ENCODE measurements at places on chromosomes 5 and 9. TPM values are rescaled to one million over a fixed set of nuclear protein-coding genes. Genes with fewer than 3 reads are reported as not detected.

DNA sequence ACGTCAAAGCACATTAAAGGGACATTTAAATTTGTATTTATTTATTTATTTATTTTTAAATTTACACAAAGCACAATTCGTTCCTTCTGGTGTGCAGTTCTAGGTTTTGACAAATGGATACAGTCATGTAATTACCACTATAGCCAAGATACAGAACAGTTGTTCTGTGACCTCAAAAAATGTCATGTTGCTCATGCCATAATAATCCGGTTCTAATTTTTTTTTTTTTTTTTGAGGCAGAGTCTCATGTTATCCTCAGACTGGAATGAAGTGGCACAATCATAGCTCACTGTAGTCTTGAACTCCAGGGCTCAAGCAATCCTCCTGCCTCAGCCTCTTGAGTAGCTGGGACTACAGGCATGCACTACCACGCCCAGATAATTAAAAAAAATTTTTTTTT, 7.8 kb downstream of the IGFBPL1 start:
- DNase-seq, result no peak

The ST8SIA4 gene
- polyA plus RNA-seq, result 7.6 TPM

DNA sequence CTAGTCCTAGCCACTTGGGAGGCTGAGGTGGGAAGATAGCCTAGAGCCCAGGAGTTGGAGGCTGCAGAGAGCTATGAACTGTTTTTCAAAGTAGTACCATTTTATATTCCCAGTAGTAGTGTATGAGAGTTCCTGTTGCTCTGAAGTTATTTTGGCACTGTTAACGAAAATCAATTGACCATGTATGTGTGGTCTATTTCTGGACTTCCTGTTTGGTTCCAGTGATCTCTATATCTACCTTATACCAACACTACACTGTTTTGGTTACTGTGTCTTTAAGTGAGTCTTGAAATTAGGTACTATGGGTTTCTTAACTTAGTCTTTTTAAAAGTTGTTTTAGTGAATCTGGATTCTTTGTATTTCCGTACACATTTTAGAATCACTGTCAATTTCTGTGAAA, 13.6 kb downstream of the SLF1 start:
- DNase-seq, result no peak

DNA sequence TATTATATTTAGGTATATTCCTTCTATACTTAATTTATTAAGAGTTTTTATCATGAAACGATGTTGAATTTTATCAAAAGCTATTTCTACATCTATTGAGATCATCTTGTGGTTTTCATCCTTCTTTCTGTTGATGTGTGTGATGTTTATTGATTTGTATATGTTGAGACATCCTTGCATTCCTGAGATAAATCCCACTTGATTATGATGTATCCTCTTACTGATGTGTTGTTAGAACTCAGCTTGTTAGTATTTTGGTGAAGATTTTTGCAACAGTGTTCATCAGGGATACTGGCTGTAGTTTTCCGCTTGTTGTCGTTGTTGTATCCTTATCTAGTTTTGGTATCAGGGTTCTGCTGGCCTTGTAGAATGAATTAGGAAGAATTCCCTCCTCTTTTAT, 213.6 kb downstream of the GDNF start:
- no peak for DNase-seq

The SMAD5 gene
- 68.5 TPM for polyA plus RNA-seq

- DNase-seq, result no peak
Observed at GRCh38 chr9:127390248-127390545, 6.8 kb upstream of the SLC2A8 start.

DNA sequence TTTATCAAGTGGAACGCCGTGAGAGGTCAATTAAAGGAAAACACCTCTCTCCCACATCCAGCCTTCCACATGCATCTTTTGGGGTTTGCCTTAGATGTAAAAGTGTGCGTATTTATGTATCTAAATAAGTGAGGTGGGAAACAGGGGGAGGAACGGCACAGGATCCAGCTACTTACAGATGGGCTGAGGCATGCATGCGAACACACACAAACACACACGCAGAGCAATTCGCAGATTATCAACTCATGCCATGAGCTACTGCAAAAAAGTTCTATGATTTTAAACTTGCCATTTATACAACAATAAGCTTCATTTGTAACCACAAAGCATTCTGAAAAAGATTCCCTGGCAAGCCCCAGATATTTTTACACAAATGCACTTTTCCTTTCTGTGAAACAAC, 242.1 kb downstream of the BNC2 start:
- DNase-seq, result no peak

The NR2F1 gene
- 295 TPM for polyA plus RNA-seq

- DNase-seq, result no peak
Observed at GRCh38 chr9:127158786-127159324, 36.4 kb upstream of the ANGPTL2 start.

DNA sequence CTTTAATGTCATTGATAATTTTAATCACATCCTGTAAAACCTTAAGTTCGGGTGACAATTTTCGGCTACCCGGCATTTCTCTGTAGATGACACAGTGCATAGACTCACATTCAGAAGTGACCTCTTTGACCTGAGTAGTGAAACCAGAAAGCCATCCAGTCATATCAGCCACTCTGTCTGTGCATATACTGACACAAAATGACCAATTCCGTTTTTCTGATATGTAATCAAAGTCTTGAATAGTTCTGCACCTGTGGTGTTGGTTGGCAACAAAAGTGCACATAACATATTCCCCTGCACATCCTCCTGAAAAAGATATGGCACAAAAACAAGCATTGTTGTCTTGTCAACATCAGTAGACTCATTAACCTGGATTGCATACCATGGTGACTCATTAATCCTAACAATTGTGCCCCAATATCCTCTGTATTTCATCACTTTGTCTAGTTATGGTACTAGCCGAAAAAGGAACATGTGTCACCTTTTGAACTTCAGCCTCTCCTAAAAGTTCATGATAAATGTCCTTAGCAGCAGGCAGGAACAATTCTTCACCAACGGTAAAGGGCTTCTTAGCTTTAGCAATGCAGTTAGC, 4.6 kb upstream of the HNRNPA0 start:
- no peak for DNase-seq

DNA sequence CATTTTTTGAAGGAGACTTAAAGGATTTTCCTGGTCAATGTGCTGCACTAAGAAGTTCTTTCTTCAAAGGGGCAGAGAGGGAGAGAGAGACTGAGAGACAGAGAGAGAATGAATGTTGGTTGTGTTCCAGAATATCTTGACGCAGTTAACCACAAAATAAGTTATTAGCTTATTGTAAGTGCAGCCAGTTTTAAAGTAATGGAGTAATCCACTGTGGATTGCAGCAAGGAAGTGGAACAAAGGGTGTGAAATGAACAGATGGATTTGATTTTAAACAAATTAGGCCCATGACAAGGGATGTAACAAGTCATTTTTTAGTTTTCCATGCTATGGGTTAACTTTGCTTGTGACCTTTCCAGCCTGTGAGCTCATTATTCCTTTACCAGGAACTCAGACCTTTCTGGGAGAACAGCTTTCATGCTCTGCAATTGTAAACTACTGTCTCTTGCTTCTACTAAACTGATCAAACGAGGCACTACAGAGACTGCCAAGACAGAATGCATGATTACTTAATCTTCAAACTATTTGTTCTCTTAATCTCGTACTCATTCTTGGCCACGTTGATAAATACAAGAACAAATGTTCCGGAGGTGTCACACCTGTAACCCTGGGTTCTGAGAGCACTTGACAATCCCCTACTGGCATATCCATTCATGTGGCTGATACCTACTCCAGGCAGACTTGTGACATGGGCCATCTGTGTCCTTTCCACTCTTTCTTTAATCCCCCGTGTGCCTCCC, 131.1 kb downstream of the TLE1 start:
- no peak for DNase-seq

DNA sequence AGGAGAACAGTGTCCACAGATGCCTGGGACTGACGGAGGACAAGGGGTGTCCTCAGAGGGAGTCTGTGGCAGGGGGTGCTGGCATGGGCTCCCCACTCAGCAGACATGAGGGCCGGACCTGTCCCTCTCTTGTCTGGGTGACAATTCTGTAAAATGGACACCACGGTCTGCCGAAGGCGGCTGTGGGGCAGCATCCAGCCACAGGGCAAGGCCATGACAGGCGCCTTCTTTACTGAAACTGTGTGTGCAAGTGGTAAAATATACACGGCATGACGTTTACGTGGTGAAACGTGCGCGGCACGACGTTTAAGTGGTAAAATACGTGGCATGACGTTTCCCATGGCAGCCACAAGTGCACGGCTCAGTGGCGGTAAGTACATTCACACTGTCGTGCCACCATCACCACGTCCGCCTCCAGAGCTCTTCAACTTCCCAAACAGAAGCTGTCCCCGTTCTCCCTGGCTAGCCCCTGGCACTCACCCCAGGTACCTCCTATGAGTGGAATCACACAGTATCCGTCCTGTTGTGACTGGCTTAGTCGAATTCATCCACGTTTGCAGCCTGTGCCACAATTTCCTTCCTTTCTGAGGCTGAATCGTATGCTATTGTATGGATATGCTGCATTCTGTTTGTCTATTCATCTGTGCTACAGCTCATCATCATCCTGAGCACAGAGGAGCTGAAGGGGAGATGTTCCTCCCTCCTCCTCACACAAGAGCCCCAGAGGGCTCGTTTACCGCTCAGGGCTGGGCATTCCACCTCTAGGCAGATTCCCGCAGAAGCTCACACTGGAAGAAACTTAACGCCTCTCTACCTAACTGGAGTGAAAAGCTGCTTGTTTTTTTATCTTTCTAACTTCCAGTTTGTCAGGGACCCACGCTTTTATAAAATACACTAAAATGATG, 52.5 kb downstream of the COL23A1 start:
- no peak for DNase-seq

DNA sequence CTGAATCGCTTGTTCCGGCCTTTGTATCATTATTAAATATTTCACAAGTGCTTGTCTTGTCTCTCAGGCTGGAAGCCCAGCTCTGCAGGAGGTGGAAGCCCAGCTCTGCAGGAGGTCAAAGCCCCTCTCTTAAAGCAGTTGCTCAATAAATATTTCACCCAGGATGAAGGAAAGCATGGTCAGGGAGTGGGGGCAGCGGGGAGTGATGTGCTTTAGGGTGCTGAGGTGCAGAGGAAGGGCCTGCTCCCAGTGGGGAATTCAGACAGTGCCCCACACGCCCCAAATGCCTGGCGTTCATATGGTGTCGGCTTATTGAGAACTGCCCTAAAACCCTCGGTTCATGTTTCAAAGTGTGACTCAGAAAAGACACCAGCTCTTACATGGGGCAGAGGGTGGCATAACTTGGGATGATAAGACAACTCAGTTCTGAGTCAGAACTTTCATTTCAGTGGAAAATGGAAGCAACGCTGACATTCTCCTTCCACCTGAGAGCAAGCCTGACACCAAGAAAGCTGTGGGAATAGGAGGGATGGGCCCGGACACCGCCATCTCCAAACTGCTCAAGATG, 114.3 kb upstream of the DAP start:
- no peak for DNase-seq

GRCh38 chr5:152978141-152978835, 512.2 kb upstream of the GRIA1 start:
- DNase-seq, result no peak

GRCh38 chr5:93342563-93343061, 238.4 kb downstream of the NR2F1-AS1 start:
- DNase-seq, result no peak

- DNase-seq, result no peak
Observed at GRCh38 chr5:156366521-156366920, 39.6 kb downstream of the SGCD start.

- DNase-seq, result no peak
Observed at GRCh38 chr9:95780751-95781150, 94.7 kb upstream of the ERCC6L2 start.

DNA sequence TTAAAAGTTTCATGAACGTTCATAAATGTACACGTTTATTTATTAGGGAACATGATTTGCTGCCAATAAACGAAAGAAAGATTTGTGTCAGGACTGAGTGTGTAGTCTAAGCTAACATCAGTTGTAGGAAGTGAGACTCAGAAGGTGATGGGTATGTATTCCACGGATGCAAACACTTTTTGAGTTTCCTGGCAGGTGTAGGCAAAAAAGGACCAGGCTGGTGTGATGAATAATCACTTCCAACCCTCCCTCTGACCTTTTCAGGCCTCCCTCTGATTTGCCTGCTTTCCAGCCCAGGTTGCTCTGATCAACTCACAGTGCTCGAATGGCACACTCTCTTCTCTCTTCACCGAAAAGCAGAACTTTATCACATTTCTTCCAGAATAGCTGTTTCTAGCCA, 51.8 kb downstream of the BASP1 start:
- no peak for DNase-seq
